ENCODE measurements at places on chromosomes 7 and 10. TPM values are rescaled to one million over a fixed set of nuclear protein-coding genes. Genes with fewer than 3 reads are reported as not detected.

DNA sequence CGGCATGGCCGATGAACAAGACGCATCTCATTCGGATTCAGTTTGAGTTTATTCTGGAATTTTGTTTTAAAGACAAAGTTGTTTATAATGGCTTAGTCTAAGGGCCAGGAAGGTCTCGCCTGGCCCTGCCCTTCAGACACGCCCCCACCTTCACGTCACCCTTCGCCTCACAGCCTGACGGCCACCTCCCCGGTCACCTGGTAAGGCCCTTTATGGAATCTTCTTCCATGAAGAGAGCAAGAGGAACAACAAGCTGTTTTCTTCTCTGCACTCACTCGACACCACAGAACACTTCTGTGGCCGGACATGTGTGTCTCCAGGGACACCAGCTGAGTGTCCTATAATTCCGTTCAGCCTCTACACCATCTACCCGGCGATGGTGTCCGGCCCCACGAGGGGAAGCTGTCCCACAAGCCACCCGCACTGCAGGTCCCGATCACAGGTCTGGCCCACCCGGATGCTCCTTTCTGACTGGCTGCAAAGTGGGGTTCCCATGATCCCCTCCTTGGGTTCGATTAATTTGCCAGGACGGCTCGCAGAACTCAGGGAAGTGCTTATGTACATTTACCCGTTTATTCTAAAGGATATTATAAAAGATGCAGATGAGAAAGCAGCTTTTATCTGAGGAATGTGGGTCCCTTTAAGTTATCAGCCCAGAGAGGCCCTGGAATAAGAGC lies 17.4 kb upstream of the KNDC1 start:
- no peak for DNase-seq

- no peak for DNase-seq
Observed at GRCh38 chr7:135186841-135187253, 16.3 kb upstream of the CYREN start.

- no peak for DNase-seq
Observed at GRCh38 chr7:27969346-27969745, 211.2 kb downstream of the JAZF1 start.

Gene MMD2
- total RNA-seq: not detected

DNA sequence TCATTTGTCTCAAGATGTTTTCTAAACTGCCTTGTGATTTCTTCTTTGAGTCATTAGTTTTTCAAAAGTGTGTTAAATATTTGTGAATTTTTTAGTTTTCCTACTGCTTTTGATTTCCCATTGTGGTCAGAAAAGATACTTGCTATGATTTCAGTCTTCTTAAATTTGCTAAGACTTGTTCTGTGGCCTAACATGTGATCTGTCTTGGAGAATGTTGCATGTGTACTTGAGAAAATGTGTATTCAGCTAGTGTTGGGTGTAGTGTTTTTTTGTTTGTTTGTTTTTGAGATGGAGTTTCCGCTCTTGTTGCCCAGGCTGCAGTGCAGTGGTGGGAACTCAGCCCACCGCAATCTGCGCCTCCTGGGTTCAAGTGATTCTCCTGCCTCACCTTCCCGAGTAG lies 28.6 kb downstream of the BMPR1A start:
- no peak for DNase-seq

Gene CLRN3
- 0.11 TPM for total RNA-seq

DNA sequence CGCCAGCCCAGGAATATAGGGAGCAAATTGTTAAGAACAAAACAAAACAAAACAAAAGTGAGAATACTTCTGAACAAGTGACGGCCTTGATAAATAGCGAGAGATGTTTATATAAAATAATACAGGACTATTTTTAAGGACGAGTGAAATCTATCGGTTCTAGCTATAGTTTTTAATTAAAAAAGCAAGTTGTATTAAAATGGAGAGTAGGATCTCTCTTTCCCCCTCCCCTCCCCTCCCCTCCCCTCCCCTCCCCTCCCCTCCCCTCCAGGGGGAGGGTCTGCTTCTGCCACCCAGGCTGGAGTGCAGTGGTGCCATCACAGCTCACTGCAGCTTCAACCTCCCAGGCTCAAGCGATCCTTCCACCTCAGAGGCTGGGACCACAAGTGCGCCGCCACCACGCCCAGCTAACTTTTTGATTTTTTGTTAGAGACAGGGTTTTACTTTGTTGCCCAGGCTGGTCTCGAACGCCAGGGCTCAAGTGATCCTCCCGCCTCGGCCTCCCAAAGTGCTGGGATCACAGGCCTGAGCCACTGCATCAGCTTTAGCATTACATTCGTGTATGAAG lies 440 bp upstream of the TCAF1 start:
- no peak for DNase-seq

Gene CNTNAP2
- not detected for total RNA-seq

DNA sequence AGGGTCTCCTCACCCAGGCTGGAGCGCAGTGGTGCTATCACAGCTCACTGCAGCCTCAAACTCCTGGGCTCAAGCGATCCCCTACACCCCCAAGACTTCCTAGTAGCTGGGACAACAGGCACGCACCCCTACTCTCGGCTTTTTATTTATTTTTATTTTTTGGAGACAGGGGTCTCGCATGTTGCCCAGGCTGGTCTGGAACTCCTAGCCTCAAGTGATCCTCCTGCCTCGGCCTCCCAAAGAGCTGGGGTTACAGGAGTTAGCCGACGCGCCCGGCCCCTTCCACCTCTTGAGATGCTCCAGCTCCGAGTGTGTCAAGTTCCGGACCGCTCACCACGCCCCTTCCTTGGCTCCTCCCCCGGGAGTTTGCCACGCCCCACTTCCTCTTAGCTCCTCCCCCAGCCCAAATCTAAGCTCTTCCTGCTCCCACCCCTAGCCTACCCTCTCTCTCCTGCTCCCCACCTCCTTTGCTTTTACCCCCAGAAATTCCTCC lies 6.3 kb downstream of the NAT16 start:
- no peak for DNase-seq

DNA sequence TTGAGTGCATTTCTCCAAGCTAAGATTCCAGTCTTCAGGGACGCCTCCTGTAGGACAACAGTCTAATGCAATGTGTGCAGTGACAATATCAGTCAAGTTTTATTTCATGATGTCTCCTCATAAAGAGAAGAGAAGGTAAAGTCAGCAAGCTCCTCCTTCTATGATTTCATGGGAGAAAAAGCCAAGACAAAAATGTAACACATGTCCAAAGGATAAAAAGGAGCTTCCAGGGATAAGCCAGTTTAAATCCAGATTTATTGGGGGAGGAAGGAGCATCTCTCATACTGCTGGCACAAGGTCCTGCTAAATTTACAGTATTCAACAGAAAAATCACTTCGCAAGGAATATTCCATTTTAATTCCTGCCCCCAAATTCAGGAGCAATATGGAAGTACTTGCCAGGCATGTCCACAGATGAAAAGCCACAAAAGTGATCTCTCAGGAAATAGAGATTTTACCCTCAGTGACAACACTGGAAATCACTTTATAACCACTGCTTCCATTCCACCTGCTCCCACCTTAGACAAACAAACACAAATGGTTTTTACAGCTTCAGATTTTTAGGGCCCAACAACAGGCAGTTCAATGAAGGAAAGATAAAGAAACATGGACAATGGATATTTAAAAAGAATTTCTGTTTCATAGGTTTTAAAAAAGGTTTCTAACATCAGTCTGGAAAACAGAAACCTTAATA lies 677.5 kb upstream of the C7orf33 start:
- no peak for DNase-seq

GRCh38 chr7:141649865-141650634 lies 51.9 kb downstream of the DENND11 start:
- DNase-seq: peak; percentile 75

DNA sequence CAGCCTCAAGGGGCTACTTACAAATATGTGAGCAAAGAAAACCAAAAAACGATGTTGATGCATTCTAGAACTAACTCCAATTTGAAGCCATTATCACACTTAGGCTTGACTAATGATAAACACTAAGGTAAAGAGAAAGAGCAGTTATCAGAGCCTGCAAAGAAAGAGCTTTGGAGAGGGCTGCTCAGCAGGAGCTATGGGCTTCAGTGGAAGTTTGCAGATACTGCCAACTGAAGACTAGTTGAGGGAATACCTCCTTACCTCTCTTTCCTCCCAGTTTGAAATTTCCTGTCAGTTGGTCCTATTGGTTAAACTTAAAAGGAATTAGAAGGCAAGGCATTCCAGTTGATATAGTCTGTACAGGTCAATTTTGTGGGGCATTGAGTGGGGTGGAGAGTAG lies 498.1 kb upstream of the POT1 start:
- no peak for DNase-seq

Gene TMEM130
- total RNA-seq: not detected

- DNase-seq: no peak
Observed at GRCh38 chr7:126210707-126211106, 1042.0 kb downstream of the GRM8 start.

Gene FAM25G
- not detected for total RNA-seq

DNA sequence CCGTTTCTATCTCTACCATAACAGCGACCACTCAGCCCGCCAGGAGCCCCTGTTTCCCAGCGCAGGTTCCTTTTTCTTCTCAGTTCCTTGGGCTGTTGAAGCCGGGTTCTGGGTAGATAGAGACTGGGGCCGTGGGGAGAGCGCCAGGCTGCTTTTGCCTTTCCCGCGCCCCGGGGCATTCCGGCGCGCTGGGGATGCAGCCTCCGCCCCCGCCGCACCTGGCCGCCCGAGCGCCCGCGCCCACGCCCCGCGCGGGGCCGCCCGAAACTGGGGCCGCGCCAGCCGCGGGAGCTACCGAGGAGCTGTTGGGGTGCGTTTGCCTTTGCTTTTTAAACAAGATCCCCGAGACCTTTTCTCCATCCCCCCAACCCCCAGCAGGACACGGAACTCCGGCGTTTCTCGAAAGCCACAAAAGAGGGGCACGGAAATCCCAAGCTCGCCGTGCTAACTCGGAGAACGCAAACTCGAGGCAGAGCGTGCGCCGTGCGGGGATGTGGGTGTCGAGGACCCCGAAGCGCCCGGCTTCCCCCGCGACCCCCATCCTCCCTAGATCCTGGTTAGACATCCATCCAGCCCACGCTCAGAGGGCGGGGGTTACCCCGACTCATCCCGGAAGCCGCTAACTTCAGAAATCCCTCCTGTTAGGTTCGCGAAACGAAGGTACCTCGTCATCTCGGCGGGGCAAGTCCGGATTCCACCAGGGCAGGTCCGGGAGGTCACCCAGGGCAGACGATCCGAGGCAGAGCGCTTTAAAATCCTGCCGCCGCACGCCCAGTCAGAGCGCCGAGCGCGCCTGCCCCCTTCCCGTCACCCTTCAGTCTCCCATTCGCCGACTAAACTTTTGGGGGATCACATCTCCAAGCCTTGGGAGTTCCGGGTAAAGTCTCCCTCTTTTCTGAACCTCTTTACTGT lies 1.0 kb downstream of the GRM8 start:
- no peak for DNase-seq

GRCh38 chr7:158283016-158283974 lies 304.3 kb downstream of the PTPRN2 start:
- no peak for DNase-seq

DNA sequence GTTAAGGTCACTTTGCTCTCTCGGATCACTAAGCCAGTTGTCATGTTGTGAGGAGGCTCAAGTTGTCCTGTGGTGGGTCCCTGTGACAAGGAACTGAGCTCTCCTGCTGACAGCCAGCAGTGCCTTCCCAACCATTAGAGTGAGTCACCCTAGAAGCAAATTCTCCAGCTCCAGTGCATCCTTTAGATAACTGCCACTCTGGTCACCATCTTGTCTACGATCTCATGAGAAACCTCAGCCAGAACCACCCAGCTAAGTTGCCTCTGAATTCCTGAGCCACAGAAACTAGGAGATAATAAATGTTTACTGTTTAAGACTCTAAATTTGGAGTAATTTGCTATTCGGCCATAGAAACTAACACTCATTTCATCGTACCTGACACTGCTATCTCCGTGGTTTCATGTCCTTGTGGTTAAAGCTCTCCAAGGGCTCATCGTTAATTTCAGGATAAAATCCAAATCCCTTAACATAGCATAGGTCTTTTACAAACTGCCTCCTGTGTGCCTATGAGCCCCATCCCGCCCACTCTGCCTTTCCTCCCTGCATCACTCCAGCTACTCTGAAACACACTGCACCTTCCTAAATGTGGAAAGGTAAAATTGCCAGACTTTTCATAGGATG lies 56.5 kb upstream of the WIPF3 start:
- DNase-seq: no peak

GRCh38 chr7:11120068-11120664 lies 146.5 kb downstream of the PHF14 start:
- no peak for DNase-seq

Gene AUTS2
- 0.28 TPM for total RNA-seq

DNA sequence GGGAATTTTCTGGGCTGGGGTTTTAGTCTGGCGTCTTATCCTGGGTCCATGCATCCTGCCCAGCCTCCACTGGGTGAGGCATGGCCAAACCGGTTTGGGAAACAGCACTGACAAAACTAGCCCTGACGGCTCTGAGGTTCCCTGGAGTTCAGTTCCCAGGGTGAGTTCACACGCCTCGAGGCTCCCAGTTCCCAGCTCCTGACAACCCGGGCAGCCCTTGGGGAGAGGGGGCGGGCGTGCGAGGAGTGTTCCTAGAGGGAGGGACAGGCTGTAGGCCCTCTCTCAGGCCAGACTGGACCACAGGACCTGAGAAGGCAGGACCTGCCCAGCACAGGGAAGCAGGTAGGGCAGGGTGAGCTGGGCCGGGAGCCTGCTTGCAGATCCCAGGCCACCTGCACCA lies 82.3 kb upstream of the PPIF start:
- DNase-seq: no peak

- no peak for DNase-seq
Observed at GRCh38 chr10:60967260-60967659, 23.3 kb upstream of the RHOBTB1 start.
